ENCODE measurements at places on chromosomes 7 and 10.
A peak's percentile ranks its signal among the peaks of the same experiment; 100 is the strongest.

DNA sequence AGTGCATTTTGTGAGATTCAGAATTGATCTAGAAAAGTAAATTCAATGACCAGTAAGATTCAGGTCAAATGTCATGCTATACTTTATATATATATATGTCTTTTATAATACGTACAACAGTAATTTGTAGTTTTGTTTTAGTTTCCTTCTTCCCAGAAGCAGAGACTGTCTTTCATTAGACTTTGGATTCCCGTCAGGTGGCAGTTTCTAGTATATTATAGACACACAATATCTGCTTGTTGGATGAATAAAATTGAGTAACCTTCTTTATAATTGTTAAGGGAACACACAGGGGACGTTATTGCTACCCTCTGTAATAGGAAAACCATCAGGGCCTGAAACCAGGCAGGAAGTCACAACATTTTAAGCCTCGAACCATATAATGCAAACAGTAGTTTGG lies 5.3 kb upstream of the LAMB1 start:
- DNase-seq, result no peak

DNA sequence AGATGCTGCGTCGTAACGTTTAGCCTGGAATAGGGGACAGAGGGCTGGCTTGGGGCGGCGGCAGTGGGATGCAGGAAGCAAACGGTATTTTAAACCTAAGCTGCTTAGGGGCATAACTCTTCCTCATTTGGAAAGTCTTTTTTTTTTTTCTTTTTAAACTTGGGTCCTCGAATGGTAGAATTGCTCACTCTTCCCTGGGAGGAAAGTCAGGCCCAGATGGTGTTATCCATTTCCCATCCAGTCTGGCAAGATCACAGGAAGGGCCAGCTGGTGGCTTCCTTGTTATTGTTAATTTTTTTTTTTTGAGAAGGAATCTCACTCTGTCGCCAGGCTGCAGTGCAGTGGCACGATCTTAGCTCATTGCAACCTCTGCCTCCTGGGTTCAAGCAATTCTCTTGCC lies 56.6 kb downstream of the TMEM209 start:
- no peak for DNase-seq

- DNase-seq, result no peak
Measured at GRCh38 chr10:67665491-67665890, 30.5 kb downstream of the CTNNA3 start.

DNA sequence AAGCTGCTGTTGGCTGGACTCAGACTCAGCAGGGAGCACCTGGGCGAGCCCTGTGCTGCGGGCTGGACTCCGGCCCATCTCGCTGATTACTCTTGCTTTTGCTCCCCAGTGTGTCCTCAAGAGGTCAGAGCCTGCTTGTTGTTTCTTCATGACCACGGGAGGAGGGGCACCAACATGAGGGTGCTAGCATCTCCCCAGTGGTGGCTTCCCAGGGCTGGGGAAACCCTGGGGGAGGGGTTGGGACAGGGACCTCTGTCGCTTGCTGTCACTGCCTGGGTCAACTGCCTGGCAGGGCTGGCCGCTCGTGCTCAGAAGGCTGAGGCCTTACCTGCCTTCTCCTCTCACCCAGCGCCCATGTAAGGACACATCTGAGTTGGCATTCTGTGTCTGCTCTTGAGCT lies 152.3 kb upstream of the SHH start:
- no peak for DNase-seq

GRCh38 chr10:131889755-131890154 lies 11.1 kb upstream of the PPP2R2D start:
- DNase-seq, result no peak

GRCh38 chr7:141113131-141113530 lies 39.3 kb downstream of the TMEM178B start:
- DNase-seq, result no peak

DNA sequence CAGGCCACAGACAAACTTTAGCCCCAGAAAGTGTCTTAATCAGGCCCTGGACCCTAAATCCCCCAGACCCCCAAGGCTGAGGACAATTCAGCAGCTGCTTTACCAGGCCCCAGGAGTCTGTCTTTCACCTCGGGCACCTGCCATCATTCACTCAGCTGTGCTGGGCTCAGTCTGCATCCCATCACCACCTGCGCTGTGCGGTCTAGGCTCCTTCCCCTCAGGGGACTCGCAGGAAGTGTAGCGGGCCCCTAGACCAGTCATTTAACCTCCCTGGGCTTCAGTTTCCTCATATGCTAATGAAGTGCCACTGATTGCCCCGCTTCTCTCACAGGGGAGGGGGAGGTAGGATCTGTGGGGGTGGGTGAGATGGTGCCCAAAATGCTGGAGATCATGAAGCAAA lies 76.4 kb upstream of the ZMIZ1 start:
- no peak for DNase-seq

DNA sequence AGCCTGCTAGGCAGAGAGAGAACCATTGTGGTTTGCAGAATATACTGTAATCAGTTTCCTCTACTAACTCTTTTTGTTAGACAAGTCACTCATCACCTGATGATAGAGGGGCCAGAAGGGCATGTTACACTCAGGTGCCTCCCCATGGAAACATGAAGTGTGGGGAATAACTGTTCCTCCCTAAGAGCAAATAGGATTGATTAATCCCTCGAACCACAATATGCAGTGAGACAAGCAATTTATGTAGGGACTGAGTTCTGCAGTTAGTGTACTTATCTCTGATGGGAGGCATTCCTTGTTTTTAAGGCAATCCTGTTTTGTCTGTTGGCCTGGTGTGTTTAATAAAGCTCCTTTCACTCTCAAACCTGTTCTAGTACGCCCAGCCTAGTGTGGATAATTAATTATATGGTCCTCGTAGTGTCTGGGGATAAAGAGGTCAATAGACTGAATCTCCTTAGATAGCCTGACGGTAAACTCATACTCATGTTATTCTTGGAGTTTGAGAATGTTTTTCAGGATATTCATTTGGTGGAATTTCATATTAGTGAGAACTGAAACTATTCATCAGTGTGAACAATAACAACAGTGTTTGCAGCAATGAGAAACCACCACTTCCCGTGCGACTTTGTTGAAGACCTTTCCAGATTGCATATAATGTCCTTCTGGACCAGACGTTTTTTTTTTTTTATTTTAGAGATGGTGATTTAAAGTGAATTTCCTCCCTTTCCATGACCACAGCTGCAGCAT lies 344.8 kb upstream of the FZD8 start:
- DNase-seq, result no peak

DNA sequence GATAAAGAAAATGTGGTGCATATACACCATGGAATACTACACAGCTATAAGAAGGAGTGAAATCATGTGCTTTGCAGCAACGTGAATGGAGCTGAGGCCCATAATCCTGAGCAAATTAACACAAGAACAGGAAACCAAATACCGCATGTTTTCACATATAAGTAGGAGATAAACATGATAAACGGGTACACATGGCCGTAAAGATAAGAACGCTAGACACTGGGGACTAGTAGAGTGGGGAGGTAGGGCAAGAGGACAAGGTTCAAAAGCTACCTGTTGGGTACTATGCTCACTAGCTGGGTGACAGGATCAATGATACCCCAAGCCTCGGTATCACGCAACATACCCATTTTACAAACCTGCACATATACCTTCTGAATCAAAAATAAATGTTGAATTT lies 113.7 kb downstream of the CSTF2T start:
- no peak for DNase-seq

GRCh38 chr7:18390535-18390907 lies 105.0 kb upstream of the HDAC9 start:
- no peak for DNase-seq

DNA sequence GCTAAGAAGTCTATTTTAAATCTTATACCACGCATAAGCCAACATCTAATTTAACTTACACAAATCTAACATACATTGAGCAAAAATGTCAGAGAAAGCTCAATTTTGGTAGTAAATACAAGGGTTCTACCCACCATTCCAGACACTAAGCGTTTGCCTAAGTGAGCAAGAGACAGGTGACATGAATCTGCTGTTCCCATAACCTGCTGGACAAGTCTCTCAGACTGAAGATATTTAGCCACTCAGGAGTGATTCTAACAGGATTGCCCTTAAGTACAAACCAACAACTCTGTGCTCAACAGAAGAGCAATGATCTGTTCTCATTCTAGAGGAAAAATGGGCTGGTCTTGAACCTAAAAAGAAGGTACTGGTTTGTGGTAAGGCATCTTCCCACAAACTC lies 18.8 kb downstream of the EZH2 start:
- DNase-seq, result no peak

- DNase-seq, result peak; percentile 38
Measured at GRCh38 chr10:50392966-50393718, 141.8 kb upstream of the ASAH2 start.

DNA sequence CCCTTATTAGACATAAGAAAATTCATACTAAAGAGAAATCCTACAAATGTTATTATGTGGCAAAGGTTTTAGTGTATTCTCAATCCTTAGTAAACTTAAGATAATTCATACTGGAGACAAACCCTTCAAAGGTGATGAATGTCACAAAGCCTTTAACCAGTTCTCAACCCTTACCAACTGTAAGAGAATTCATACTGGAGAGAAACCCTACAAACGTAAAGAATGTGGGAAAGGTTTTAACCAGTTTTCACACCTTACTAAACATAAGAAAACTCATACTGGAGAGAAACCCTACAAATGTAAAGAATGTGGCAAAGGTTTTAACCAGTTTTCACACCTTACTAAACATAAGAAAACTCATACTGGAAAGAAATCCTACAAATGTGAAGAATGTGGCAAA lies 93.2 kb downstream of the ZNF680 start:
- DNase-seq, result no peak

GRCh38 chr7:20249376-20249775 lies 32.2 kb upstream of the MACC1 start:
- no peak for DNase-seq

GRCh38 chr10:97511711-97512440 lies 13.2 kb downstream of the UBTD1 start:
- DNase-seq, result peak; percentile 18

- no peak for DNase-seq
Measured at GRCh38 chr10:132419538-132420468, 22.8 kb downstream of the PWWP2B start.

DNA sequence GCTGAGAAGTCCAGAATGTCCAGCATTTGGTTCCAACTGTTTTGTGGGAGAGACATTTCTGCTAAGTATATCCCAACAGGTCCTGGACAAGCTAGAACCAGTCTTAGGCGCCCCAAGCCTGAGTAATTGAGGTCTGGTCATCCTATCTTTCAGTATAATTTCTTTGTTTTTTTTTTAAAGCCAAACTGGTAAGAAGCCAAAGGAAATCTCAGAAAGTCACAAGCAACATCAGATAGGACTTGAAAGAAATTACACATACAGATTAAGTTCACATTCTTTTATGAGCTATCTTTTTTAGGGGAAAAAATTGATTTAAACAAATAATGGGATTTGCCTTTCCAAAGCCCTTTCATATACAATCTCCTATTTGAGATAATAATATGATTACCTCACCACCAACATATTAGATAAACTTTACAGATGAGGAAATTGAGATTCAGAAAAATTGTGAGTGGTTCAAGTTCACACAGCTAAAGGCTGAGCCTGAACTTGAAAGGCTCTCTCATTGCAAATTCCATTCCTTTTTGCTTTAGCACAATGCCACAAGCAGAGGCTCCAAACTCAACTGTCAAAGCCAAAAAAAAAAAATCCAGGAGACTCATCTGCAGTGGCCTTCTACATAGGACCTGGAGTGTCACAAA lies 15.0 kb downstream of the PDLIM1 start:
- no peak for DNase-seq

DNA sequence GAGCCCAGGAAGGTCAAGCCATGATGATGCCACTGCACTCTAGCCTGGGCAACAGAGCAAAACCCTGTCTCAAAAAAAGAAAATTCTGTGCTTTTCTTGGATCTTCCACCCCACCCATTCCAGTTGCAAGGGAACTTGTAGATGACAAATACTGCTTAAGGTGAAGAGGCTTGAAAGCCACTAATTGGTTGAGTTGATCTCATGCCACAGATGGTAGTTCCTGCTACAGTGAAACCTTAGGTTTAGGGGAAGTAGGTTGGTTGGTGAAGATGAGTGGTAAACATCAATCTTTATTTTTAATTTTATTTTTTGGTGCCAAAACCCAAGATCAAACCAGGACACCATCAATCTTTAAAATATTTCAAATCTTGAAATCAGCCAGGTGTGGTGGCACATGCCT lies 2.9 kb upstream of the GDI2 start:
- DNase-seq, result no peak

- no peak for DNase-seq
Measured at GRCh38 chr7:115297656-115298055, 375.8 kb downstream of the MDFIC start.

DNA sequence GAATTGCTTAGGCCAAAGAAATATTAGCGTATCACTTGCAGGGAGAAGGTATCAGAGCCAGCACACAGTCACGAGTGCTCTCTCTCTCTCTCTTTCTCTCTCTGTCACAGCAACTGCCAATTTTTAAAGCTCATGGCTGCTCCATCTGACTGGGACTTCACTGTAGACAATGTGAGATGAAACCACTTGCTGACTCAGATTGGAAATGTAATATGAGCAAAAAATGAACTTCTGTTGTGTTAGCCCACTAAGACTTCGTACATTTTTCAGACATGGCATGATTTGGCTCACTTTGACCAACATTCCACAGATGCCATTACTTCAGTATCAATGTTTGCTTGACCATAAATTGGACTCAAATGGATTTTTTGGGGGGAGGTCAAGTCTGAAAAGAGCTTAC lies 68.1 kb downstream of the DGKB start:
- DNase-seq, result no peak

GRCh38 chr7:152664636-152665035 lies 11.3 kb downstream of the XRCC2 start:
- DNase-seq, result no peak

- DNase-seq, result no peak
Measured at GRCh38 chr7:93923942-93924341, 2.4 kb downstream of the GNG11 start.
